ENCODE measurements at places on chromosomes 11 and 22. TPM values are rescaled to one million over a fixed set of nuclear protein-coding genes. Genes with fewer than 3 reads are reported as not detected.

The KRTAP5-9 gene
- not detected for total RNA-seq

The MUC2 gene
- total RNA-seq: 0.03 TPM

The CCDC73 gene
- not detected for total RNA-seq

The SPTBN2 gene
- total RNA-seq: 23.1 TPM

The GSTT2 gene
- total RNA-seq: 5.2 TPM

The APOA5 gene
- total RNA-seq: not detected

Data from cardiac muscle cell (in vitro differentiated cells and primary cell).